Muscle of back (tissue), 13 donors: ENCODE measurements at places on chromosomes 12 and 14.

DNA sequence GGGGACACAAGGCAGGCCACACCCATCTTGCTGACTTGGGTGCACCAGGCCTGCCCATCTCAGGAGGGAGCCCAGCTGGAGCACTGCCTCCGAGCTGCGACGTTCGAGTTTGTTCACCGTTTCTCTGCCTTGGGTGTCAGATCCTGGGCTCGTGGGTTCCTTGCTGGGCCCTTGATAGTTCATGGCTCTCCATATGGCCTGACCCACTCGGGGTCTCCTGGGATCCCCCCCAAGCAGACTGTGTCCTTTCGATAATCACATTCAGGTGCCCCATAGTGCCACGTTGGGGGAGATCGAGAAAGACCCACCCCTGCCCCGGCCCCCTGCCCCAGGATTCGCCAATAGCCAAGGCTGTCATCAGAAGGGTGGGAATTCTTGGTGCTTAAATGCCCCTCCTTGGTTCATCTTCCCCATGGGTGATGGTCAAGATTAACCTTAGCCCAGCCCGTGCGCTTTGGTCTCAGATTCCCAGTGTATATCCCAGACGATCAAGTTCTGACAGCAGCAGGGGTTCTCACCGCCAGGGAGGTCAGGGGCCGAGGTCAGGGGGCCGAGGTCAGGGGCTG, 7.4 kb downstream of the RFLNA start:
- DNase-seq = no peak

DNA sequence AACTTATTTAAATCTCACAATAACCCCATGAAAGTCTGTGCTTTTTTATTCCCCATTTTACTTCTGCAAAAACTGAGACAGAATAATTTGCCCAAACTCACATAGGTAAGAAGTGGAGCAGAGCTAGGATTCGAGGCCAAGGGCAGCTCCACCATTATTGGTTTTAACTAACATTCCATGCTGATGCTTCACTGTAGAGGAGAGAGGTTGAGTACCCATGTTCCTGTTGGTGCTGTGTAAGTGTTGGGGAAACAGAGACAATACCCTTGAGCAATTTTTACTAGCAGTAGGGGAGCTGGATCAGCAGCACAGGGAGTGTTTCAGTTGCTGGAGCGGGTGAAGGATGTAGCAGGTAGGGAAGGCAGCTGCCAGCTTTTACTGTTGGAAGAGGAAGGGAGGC, 21.1 kb downstream of the RASSF8 start:
- DNase-seq = no peak

DNA sequence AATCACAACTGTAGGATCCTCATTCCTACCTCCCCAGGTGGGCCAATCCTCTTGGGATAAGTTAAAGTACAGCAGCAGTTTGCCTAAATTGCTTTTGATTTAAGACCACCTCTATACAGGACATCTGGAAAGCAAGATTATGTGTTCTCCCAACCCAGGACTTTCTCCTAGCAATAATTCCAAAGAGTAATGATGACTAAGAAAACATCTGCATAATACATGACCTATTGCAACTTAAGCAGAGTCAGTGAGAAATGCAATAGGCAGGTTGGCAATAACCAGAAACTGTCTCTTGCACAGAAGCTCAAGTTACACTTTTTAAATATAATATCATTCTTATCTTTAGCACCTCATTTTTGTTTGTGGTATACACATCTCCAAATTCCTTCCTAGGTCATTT, 275.4 kb downstream of the TRHDE start:
- no peak for DNase-seq

GRCh38 chr14:59022144-59022543, 166.3 kb upstream of the DAAM1 start:
- no peak for DNase-seq

- no peak for DNase-seq
These were observed 96.2 kb downstream of the FAR2 start for GRCh38 chr12:29245246-29245645.

- peak; percentile 65 for DNase-seq
These were observed 67.4 kb downstream of the LGMN start for GRCh38 chr14:92680781-92681650.

DNA sequence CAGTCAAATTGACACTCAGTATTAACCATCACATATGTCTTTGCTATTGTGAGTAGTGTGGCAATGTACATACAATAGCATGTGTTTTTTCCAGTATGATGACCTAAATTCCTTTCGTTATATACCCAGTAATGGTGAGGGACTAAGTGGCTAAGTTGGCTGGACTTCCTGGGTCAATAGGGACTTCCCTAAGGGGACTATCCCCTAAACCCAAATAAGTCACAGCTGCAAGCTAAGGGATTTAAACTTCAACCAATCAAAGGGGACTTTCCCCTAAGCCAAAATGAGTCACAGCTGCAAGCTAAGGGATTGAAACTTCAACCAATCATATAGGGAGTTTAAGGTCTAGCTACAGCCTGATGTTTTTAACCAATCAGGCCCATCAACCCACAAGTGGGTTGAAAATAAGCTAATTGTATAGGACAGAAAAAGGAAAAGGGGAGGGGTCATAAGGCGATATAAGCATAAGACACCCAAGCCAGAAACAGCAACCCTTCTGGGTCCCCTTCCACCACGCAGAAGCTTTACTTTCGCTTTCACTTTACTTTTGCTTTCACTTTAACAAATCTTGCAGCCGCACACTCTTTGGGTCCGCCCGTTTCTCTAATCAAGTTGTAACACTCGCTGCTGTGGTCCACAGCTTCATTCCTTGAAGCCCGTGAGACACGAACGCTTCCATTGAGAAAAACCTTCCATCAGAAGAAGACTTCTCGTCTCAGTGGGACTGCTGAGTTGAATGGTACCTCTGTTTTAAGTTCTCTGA, 404.4 kb downstream of the FLRT2 start:
- DNase-seq = peak; percentile 0
